ENCODE measurements at places on chromosomes 5 and 9.
A peak's percentile ranks its signal among the peaks of the same experiment; 100 is the strongest.

GRCh38 chr9:126642010-126642744, 28.4 kb downstream of the LMX1B start:
- DNase-seq, result no peak

- no peak for DNase-seq
These were observed 127.4 kb downstream of the PALM2AKAP2 start for GRCh38 chr9:109907400-109907799.

DNA sequence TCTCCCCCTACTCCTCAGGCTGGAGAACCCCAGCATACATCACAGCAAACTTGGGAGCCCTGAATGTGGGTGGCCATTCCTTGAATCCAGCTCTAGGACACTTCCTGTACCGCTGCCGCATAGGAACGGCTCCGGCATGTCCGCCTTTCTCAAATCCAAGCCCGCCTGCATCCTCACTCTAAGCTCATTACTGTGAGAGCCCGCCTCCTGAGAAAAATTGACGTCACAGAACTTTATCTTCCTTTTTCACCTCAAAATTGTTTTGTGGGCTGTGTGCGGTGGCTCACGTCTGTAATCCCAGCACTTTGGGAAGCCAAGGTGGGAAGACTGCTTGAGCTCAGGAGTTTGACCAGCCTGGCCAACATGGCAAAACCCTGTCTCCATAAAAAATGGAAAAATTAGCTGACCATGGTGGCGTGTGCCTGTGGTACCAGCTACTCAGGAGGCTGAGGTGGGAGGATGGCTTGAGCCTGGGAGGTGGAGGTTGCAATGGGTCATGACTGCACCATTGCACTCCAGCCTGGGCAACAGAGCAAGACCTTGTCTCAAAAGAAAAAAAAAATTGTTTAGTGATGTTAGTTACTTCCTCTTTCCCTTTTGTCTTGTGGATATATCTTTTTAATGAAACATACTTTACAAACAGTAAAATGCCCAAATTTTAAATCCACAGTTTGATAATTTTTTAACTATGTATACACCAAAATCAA, 22.8 kb downstream of the RNF44 start:
- no peak for DNase-seq

GRCh38 chr5:142314109-142314508, 10.7 kb downstream of the SPRY4 start:
- DNase-seq, result no peak

- DNase-seq, result no peak
These were observed 125.3 kb upstream of the MARCHF11 start for GRCh38 chr5:16304846-16305245.

DNA sequence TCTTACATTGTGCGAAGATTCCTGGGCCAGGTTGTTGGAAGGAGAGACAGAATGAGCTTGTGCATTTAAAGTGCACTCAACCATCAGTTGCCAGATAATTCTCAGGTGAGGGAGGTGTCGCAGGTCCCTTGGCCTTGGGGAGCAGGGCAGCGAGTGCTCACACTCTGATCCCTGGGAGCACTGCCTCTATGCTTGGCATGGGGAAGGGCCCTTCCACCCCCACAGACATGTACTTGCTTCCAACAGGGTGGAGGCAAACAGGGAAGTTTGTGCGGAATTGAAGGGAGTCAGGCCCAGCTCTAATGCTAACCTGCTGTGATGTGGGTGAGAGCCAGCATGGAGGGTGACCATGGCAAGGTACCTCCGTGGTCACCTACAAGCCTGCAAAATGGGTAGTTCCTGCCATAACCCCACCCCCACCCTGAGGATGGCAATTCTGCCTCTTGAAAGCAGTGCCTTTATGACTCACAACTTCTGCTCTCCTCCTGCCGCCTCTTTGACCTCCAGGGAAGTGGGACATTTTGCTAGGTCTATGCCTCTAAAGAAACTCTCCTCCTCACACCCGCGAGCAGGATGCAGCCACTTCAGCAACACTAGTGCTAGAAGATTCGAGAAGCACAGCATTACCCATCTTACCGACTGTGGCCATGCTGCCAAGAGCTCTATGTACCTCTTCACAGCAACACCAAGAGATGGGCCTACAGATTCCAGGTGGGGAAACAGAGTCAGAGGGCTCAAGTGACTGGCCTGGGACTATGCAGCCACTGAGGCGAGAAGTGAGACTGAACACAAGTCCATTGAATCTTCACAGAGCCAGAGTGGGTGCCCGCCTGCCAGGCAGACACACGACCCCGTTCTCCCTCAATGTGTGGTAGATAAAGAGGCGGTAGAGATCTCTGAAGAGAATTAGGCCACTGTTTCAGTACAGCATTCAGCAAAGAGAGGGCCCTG, 22.1 kb upstream of the SLC25A51 start:
- DNase-seq, result no peak

DNA sequence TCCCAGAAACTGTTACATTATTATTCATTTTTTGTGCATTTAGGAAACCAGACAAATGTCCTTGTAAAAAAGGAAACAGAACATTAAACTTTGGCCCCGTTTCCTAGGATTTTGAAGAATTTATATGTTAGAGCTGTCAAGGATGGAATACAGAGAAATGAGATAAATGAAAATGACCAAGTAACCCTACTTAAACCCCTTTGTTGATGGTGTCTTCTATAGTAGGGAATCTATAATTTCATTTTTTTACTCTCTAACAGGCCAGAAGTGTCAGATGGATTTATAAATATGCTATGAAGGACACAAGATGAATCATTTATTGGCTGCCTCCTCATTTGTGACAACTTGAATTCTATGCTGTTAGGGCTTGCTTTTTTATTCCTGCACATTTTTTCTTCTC, 1047.1 kb downstream of the PTPRD start:
- DNase-seq, result no peak

- no peak for DNase-seq
These were observed 137.0 kb downstream of the PDE4D start for GRCh38 chr5:59756373-59757035.

- no peak for DNase-seq
These were observed 21.1 kb downstream of the UIMC1 start for GRCh38 chr5:176985516-176985915.

- DNase-seq, result no peak
These were observed 106.2 kb upstream of the TXNDC8 start for GRCh38 chr9:110443866-110444220.

- no peak for DNase-seq
These were observed 130.1 kb downstream of the C9orf50 start for GRCh38 chr9:129490583-129491486.

DNA sequence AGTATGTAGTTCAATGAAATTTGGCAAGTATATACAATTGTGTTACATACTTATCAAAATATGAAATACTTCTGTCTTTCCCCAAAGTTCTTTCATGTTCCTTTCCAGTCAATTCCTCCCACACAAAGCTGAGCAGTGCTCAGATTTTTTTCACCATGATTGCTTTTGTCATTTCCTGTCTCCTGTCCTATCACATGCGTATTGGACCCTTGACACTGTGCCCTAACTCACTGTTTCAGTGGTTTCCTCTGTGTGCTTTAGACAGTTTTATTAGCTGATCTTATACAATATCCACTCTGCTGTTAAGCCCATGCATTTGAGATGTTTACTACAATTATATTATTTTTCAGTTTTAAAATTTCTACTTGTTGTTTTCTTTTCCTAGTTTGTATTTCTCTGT, 463.6 kb upstream of the MEF2C start:
- DNase-seq, result no peak

DNA sequence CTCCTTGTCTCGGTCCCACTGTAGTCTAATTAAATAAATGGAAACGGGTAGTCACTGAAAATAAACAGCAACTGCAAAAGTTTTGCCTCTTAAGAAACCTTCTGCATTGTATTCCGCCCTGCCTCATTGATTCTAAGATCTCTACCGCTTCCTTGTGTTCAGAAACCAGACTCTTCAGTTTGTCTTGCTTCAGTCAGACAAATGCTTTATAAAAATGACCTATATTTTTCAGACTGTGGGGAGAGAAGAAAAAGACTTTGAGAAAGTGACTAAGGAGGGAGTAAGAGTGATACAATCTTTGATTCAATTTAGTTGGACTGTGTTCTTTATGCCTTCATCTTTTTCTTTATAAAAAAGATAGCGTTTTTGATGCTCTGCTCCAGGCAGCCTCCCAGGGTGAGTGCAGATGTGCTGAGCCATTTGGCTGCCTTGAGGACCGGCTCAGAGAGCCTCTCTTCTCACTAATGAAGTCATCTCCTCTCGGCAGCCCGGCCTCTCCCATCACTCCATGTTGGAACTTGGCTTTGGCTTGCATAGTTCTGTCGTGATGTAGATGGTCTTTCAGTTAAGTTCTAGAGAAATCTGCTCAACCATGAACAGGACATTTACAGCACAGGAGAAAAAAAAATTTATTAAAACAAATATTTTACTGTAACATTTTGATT, 4.0 kb upstream of the VCAN start:
- no peak for DNase-seq

- DNase-seq, result no peak
These were observed 55.8 kb downstream of the LRSAM1 start for GRCh38 chr9:127506814-127507750.

- peak; percentile 4 for DNase-seq
These were observed 478 bp downstream of the TEX10 start for GRCh38 chr9:100352201-100352726.

DNA sequence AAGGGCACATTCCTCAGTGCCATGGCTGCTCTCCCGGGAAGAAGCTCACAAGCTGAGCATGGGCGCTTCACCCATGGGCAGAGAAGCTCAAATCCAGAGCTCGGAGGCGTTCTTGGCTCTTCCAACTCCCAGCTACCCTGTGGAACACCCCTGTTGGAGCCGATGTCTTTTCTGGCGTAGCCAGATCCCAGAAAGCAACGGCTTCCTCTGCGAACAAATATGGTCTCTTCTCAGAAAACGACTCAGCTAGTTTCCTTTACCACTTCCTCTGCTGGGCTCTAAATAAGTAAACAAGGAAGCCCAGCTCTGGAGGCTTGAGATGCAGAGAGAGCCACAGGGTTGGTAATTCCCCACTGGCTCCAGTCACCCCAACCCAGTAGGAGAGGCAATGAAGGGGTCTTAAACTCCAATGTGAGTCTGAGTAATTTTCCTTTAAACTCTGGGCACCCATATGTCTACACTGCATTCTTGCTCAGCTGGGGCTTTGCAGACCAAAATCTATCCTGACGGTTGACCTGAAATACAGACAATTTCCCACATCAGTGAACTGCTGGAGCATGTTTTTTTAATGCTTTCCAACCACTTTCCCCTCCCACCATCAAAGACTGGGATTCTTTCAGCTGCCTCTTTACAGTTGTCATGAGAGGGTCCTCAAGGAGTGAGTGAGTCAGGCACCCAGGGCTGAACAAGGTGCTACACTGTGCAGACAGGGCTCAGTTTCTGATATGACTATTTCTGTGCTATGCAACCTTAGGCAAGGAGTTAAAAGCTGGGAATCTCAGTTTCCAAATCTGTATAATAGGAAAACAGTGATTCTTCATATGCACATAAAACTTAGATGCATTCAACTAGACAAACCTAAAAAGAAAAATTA, at the start of gene LCP2:
LCP2 (minus strand) TSS at position 189 of the 874 bp plus-strand sequence; CDS start at position 23, 166 bp downstream.
- no peak for DNase-seq

- DNase-seq, result no peak
These were observed 51.1 kb downstream of the CCNH start for GRCh38 chr5:87361536-87362213.

DNA sequence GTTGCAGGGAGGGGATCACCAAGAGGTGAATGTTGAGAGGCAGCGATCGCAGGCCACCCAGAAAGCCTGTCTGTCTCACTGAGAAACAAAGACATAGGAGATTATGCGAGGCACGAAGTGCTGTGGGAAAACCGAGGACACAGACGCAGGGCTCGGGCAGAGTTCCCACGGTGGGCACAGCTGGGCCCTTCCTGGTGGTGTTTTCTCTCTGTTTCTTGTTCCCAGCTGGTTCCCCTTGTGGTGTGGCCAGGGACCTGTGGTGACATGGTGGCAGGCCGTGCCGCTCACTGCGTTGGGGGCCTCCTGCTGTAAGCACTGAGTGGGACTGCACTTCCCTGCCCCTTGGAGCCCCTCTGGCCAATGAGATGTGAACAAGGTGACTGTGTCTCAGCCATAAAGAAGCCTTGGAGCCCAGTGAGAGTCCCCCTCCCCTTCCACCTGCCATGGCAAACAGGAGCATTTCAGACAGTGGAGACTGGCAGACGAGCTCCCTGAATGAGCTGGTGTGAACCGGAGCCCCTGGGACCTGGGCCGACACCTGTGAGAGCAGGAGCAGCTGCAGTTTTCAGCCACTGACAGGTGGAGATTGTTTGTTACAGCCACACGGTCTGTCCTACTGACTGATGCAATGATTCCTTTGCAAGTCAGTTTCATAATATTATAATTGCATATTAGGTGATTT, 13.2 kb upstream of the IRX4 start:
- no peak for DNase-seq

GRCh38 chr9:33620738-33621439, 96.8 kb downstream of the ANKRD18B start:
- DNase-seq, result no peak

DNA sequence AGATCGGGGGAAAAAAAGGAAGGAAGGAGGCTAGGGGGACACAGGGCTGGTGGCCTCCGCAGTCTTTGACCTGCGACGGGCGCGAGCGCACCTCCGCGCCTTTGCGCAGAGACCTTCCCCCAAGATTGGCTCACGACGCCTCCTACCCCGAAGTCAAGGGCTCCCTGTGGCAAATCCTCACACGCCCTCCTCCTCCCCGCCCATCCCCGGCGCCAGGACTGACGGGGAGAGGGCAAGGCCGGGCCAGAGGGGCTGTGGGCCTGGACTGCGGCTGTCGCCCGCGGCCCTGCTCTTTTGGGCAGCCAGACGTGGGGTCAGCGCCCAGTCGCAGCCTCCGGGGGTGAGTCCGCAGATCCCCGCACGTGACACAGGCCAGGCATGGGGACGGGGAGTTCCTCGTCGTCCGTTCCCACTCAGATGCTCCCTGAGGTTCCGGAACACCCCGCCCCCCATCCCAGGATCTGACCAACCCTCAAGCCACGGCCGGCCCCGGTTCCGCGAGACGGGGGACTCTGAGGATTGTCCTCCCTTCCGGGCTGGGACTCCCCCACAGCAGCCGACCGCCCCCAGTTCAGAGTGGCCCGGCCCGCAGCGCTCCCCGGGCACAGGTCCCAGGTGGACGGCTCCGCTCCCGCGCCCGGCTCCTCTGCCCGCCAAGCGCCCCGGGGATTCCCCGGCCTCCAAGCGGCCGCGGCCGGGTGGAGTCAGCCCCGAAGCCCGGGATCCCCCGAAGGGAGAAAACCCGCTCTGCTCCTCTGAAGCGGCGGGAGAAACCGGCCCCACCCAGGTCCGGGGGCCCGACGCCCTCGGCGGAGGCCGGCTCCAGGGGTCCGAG, 543 bp upstream of the ANKRD33B start:
- no peak for DNase-seq

DNA sequence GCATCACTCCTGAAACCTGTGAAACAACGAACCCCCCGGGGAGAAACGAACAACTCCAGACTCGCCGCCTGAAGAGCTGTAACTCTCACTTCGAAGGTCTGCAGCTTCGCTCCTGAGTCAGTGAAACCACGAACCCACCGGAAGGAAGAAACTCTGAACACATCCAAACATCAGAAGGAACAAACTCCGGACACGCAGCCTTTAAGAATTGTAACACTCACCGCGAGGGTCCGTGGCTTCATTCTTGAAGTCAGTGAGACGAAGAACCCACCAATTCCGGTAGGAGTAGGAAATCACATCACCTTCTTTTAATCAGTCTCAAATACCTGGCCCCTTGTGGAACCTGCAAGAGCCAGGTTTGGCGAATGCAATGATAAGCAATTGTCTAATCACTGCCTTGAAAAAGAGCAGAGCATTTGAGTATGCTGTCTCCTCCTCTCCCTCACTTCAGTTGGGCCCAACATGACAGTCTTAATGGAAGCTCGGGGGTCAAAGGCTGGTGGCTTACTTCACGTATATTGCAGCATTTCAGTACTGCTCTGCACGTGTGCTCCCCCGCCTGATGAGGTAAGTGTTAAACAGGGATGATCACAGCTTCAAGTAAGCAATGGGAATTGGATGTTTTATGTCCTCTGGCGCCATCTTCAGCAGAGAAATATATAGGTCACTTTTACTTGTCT, 473 bp downstream of the IRGM start:
- DNase-seq, result peak; percentile 60

All from activated CD4-positive, alpha-beta T cell treated with anti-CD3 and anti-CD28 coated beads, Interleukin-2, amount 50 U/mL, for 24 hours (primary cell).